Activated T-cell treated with anti-CD3 and anti-CD28 coated beads for 1 hour (primary cell): ENCODE measurements at places on chromosomes 13 and 19.

DNA sequence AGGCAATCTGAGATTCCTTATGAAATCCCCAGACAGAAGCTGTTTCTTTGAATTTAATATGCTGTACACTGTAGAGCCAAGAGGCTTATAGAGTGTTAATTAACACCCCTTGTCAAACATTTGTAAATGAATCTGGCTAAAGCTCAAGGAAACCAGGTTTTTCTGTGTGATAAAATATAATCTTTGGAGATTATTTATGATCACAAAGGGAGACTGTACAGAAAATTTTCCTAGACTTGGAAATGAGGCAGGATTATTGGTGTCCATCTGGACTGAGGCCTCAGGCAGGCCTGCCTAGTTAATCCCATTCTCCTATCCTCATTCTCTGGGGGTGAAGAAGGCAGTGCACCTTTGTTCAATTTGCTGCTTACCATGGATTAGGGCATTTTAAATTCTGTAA is 17.8 kb downstream of the KL start:
- no peak for DNase-seq

DNA sequence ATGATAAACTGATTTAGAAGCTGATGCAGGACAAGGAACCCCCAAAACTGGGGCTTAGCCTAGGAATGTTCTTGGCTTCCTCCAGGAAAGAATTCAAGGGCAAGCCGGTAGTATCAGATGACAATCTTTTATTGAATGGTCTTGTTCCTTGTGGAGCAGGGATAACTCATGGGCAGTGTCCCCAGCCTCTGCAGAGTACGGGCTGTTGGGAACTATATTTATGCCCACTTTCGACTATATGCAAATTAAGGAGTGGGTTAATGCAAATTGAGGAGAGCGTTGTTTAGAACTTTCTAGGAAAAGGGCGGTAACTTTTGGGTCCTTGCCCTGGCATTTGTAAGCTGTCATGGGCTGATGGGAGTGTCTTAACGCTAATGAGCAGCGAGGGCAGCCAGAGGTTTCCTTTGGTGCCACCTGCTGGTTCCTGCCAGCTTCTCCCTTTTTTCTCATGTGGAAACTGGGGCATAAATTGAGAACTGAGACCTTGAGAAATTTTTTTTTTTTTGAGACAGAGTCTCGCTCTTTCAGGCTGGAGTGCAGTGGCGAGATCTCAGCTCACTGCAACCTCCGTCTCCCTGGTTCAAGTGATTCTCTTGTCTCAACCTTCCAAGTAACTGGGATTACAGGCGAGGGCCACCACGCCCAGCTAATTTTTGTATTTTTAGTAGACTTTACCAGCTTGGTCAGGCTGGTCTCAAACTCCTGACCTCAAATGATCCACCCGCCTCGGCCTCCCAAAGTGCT is 79.4 kb upstream of the ABCC4 start:
- peak; percentile 46 for DNase-seq

- no peak for DNase-seq
These were observed 21.2 kb downstream of the HNRNPM start for GRCh38 chr19:8466018-8466417.

- DNase-seq = peak; percentile 92
These were observed at the start of gene ZNF653 for GRCh38 chr19:11505504-11506100. TSS of gene ZNF653 (minus strand) at chr19:11505839. CDS start at chr19:11505786, 53 bp downstream.

DNA sequence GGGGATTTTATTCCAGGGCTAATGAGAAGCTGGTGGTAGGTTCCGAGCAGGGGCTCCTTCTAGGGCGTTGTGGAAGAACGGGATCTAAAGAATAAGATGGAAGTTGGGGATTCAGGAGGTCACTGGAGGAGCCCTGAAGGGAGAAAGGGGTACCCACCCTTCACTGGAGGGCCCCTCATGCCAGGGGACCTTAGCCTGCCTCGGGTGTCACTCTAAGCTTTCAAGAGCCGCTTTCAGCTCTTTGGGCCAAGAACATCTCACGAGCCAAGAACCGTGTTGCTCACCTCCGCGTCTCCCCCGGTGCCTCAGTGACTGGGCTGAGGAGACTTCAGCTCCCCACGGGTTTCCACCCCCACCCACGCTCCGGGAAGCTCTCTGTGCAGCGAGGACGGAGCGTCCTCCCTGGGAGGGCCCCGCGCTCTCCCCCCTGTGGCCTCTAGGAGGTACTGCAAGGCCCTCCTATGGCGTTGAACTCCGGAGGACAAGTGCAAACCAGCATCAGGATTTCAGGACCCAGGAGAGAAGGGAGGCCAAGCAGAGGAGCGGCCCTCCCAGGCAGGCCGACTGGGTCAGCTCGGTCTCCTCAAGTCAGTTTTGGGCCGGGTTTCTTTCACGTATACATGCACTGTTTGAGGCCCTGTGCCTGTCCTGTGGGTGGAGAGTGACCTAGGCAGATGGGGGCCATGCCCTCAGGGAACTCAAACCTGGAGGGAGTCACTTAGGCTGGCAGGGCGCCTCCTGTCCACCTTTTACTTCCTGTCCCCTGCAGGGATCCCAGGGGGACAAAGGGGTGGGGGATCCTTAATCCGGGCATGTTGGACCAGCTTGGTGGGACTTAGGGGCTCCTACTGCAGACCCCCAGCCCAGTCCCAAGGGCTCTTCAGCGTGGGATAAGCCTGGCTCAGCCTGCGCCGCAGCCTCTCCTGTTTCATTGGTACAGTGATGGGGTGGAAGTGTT is 5.1 kb upstream of the KRTDAP start:
- peak; percentile 57 for DNase-seq

DNA sequence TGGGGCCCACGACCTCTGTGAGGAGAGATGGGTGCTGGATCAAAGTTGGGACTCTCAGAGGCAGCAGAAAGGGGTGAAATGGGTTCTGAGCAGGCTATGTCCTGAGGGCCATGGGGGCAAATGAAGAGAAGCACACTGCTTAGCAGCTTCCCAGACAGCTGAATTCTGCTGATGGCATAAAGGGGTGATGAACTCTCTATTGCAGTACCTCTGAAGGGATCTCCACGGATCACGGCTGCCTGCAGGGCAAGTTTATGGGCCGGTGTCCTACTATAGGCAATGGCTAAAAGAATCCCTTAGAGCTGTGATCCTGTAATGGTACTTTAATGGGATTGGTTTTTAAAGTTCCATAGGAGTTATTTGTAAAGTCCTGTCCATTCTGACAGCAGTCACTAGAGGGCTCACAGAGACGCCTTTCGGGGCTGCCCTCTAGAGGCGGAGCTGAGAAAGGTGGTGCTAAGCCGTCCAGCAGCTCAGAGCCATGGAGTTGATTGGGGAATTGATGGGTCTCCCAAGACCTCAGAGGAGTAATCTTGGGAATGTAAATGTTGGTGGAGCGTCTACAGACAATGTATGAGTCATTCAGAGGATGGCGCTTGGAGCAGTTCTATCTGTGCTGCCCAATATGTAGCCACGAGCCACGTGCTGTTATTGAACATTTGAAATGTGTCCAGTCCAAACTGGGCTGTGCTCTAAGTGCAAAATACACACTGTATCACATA is 287.3 kb downstream of the COG6 start:
- DNase-seq = peak; percentile 64

GRCh38 chr13:111873676-111874178 is 193.2 kb upstream of the SOX1 start:
- DNase-seq = no peak

DNA sequence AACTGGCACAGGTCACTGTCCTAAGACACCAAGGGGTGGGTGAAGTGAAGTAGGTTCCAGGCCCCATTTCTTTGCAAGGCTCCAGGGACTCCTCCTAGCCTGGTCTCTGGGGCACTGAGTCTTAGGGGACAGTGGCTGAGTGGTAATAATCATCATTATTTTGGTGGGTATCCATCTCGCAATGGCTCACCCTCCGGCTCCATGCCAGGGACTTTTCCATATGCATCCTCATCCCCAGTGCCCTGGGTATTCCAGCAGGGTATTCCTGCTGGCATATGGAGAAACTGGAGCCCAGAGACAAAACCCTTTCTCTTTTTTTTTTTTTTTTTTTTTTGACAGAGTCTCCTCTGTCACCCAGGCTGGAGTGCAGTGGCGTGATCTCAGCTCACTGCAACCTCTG is 2.5 kb downstream of the PDE4A start:
- DNase-seq = no peak

GRCh38 chr13:43469791-43470190 is 317.0 kb downstream of the ENOX1 start:
- DNase-seq = no peak

GRCh38 chr13:35716729-35717128 is 240.2 kb upstream of the MAB21L1 start:
- DNase-seq = no peak

GRCh38 chr19:38892841-38893240 is 6.6 kb downstream of the SIRT2 start:
- no peak for DNase-seq

DNA sequence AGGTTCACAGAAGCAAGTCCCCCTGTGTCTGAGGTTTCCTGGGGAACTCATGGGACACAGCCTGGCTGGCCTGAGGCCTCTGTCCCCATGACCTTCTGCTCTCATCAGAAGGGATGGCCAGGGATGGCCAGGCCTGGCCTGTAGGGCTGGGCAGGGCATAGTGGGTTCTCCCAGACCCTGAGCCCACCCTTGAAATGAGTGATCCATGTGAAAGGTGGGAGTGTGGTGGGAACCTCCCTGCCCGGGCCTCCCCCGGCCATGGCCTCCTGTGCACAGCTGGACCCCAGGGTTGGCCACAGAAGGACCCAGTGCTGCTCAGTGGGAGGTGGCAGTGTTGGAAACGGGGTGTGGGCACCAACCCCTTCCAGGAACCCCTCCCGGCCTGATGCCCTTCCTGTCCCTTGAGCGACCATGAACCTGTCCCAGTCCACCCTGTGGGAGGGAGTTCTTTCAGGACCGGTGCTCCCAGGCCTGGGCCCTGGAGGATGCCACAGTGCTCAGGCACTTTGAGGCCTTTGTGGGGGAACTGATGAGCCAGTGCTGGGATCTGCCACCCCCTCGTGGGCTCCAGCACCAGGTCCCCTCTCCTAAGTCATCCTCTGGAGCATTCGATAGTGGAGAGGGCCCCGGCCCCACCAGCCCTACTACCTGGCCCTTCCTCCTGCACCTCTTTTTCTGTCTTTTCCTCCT is 15.5 kb upstream of the ZNF14 start:
- DNase-seq = no peak

GRCh38 chr19:15701757-15702533 is 25.9 kb upstream of the OR10H2 start:
- DNase-seq = no peak

DNA sequence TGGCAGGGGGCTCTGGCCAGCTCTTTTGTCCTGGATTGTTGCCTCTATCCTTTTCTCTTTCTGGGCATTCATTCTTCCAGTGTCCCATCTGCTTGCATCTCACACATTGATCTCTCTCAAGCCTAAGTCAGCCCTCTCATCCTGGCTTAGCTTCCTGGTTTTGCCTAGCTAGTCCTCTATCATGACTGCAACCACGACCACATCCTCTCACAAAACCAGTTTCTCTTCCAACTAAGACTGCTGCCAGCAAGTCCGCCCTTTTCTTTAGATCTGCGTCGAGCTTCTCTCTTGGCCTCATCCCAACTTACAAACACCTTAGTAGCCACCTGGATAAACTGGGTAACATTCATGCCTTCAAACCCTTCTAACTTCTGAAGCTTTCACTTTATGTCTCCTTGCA is 212.2 kb upstream of the HTR2A start:
- DNase-seq = no peak

DNA sequence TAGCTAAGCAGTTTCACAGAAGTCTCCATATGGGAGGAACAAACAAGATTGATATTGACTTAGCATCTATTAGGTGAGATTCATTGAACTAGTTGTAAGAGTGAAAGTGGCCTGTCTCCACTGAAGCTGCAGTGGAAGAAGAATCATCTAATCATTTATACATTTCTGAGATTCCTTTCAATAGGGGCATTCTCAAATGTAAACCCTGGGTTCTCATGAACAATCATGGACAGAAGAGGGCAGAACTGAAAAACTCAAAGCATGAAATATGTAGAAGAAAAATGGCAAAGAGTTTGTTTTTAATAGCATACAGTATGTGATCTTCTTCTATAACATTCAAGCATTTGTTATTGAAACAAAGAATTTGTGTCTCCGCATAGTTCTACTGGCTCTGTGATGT is 17.6 kb upstream of the POSTN start:
- no peak for DNase-seq

DNA sequence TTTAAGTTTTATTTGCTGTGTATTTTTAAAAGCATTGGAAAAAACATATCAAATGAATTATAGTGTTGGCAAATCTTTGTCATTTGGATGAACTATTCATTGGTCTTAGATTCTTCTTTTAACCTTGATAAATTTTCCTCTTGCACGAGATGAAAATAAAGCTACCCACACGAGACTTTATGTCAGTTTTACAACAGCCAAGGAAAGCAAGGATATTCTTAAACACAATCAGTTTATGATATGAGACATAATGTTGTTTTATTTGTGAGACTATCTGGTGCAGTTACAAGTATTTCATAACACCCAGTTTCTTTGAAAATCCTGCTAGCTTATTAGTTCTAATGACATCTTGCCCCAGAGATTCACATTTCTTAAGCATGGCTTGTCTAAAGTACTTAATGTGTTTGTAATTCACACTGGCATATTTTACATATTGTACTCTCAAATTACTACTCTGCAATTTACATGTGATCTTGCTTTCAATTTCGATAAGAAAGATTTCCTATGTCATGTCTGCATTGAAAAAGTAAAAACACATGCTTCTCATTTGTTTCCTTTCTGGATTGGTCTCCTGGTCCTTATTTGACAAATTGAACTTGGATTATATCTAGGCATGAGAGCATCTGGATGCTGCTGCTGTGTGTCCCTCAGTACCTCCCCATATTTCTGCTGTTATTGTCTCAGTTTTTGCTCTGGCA is 955.5 kb upstream of the PCDH9 start:
- no peak for DNase-seq

DNA sequence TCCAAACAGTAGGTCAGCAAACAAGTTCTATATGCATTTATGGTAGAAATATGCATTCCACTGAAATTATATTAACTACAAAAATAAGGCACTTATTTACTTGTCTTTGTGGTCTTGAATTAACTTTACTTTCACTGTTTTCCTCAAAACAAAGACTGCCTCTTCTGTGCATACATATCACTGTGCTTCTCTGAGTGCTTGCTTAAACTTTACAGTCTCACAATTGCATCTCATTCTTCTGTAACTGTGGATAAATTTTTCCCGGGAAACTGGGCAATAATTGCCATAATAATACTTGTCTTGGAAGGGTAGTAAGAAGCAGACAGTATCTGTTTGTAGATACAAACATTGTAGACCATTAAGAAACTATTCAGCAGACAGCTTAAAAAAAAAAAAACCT is 38.4 kb downstream of the EFNB2 start:
- DNase-seq = no peak

DNA sequence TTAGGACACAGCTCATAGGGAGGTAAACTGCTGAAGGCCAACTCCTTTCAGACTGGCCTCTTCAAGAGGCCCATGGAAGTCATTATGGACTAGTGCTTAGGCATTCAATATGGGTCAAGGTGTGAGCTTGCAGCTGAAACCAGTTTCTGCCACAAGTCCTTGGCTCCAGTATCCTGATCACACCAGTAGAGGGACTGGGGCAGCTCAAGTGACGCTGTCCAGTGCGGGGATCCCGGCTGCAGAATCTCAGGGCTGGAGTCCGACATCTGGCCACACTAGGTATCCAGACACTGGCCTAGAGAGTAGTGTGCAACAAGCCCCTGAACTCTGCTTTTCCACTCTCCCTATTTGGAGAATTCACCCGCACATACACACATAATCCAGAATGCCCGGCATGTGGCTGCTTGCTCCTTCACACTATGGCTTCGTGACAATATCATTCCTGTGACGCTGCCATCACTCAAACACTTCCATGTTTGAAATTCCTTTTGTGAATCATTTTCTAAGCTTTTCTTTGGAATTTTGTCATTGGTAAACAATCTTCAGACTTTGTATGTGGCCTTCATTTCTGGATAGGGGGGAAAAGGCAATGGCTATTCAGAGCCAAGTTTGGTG is 425.1 kb downstream of the EFNB2 start:
- DNase-seq = no peak
